ENCODE measurements at places on chromosomes 16 and 17.

DNA sequence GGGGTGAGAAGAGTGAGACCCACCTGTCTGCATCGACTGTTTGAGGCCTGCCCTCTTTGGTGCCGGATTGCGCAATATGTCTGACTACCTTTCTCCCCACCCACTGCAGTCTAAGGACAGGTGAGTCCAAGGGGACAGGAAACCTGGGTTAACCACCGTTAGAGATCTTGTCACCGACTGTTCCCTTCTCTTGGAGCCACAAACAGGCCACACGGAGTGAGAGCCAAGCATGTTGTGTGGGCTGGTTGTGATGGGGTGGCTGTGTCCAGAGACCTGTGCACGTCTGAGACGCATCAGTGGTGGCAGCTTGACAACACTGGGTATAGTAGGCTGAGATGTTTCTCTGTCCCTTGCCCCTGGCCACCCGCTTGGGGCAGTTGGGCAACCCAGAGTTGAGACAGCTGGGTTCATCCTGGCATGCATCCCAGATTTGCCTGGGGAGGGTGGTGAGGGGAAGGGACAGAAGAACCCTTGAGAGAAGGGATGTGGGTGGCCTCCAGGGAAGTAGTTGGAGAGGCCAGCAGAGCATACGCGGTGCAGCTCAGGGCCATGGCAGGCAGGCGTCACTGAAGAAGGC is 21.4 kb downstream of the MPRIP start:
- no peak for DNase-seq

- no peak for DNase-seq
Observed at GRCh38 chr17:80795090-80795580, 196.5 kb upstream of the CHMP6 start.

- no peak for DNase-seq
Observed at GRCh38 chr16:82063456-82064082, 28.5 kb downstream of the HSD17B2 start.

- no peak for DNase-seq
Observed at GRCh38 chr16:12110361-12111107, 134.0 kb downstream of the SNX29 start.

- DNase-seq, result no peak
Observed at GRCh38 chr16:88491560-88492310, 38.7 kb downstream of the ZFPM1 start.

GRCh38 chr16:51971184-51971583 is 575.8 kb downstream of the TOX3 start:
- no peak for DNase-seq

- DNase-seq, result no peak
Observed at GRCh38 chr16:4830408-4830807, 16.7 kb downstream of the GLYR1 start.

- DNase-seq, result no peak
Observed at GRCh38 chr16:15976929-15977637, 27.7 kb downstream of the ABCC1 start.

GRCh38 chr17:61700252-61700651 is 109.2 kb upstream of the NACA2 start:
- DNase-seq, result no peak

Data from activated T-helper 9 cell treated with anti-CD3 and anti-CD28 coated beads, Interleukin-2, amount 50 U/mL, for 16 hours (primary cell).